ENCODE measurements at places on chromosomes 5 and 9.

- no peak for DNase-seq
Observed at GRCh38 chr9:129640086-129640870, 1.7 kb downstream of the ASB6 start.

DNA sequence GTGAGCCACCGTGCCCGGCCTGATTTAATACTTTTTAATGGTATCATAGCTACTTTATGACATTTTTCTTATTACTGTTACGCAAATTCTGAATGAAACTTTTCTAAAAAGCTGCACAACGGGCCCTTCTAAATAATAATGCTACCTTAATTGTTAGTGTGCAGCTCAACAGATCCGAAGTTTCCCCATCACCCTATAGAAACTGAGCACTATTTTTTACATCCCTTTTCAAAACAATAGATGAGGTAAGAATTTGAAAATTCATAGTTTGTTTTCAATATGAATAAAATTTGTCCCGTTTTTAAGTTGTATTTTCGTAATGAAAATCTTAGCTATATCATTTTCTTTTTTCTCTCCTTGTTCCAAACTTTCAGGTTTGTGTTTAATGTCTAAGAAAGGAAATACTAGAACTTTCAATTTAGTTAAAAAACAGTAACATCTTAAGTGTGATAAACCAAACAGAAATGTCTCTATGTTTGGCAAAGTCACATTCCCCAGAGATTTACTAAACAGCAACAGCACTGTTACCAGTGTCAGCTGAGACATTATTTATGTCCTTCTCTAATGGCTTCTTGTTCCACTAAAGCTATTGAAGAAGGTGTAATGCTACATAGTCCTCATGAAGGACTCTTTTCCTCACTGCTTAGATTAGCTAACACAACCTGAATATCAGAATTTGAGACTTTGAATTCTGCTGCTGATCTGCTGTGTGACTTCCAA lies 22.9 kb downstream of the KIF2A start:
- no peak for DNase-seq

DNA sequence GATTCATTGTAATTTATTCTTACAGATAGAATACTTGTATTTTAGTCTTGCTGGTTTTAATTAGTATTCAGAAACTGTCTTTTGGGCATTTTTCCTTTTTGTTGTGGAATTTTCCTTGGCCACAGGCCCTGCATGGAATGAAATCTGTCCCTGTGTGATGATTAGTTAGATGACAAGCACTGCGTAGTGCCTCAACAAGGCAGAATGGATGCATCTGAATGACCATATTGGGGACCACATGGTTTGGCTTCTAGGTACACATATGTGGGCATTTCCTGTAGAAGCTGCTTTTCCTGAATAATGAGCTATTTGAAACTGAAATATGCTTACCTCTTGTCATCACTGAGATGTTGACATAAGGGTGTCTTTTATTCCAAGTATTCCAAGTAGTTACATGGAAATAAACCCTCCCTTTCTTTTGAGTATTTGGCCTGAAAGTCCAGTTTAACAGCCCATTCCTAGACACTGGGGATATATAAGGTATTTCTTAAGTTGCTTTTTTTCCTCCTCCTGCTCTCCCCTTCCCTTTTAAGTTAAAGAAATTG lies 147.3 kb downstream of the YTHDC2 start:
- DNase-seq: no peak

GRCh38 chr9:120944434-120944843 lies 17.8 kb upstream of the TRAF1 start:
- no peak for DNase-seq

DNA sequence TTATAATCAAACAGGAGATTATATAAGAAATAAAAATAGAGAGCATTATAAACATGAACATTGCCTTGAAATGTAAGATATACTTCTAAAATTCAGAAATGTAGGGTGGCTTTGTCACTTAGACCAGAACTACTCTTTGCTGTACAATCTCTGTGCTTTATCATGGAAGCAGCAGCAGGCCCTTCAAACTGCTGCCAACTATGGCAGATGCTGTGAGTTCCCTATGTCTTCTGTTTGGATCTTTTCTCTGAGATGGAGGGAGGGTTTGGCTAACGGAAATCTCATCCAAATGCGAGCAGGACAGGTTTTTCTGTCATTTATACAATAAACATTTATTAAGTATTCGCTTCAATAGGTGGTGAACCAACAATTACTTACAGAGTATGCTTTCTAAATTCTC lies 34.8 kb upstream of the RICTOR start:
- DNase-seq: no peak

GRCh38 chr5:155631116-155631515 lies 617.6 kb downstream of the KIF4B start:
- no peak for DNase-seq

DNA sequence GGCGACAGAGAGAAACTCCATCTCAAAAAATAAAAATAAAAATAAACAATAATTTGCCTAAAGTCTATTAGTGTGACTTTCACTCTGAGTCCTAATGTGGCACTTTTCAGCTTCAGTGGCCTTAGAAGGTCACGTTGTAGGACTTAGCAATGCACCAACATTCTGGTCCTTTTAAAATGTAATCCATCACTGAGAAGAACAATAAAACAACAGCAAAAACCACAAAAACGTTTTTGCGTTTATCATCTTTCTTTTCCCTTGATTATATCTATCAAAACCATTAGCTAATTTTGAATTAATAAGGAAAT lies 190.1 kb upstream of the ZNF608 start:
- DNase-seq: no peak

- no peak for DNase-seq
Observed at GRCh38 chr9:78860801-78861475, 564.0 kb downstream of the PSAT1 start.

- DNase-seq: no peak
Observed at GRCh38 chr9:121105531-121105930, 30.8 kb downstream of the CNTRL start.

GRCh38 chr5:109654455-109654854 lies 35.3 kb upstream of the MAN2A1 start:
- DNase-seq: no peak

GRCh38 chr9:89601306-89601705 lies 3.5 kb upstream of the GADD45G start:
- DNase-seq: no peak

- no peak for DNase-seq
Observed at GRCh38 chr5:150731669-150732242, 27.1 kb downstream of the DCTN4 start.

GRCh38 chr5:107790671-107791070 lies 119.9 kb upstream of the EFNA5 start:
- no peak for DNase-seq

DNA sequence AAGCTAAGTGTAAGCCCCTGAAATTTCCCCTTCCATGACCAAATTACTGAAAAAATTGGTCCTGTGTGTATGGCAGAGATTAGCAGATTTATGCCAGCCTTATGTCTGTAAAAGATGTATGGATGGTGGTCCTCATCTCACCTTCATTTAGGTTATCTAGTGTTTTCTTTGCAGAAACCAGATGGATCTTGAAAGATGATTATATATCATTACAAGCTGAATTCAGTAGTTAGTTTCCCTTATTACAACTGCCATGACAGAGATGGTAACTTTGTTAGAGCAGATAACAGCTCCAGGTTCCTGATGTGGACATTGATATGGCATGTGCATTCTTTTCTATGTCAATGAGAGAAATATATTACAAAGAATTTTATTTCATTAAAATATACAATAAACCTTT lies 1403.2 kb upstream of the CDH6 start:
- no peak for DNase-seq

- DNase-seq: no peak
Observed at GRCh38 chr5:165622864-165623536, 2117.6 kb downstream of the MAT2B start.

DNA sequence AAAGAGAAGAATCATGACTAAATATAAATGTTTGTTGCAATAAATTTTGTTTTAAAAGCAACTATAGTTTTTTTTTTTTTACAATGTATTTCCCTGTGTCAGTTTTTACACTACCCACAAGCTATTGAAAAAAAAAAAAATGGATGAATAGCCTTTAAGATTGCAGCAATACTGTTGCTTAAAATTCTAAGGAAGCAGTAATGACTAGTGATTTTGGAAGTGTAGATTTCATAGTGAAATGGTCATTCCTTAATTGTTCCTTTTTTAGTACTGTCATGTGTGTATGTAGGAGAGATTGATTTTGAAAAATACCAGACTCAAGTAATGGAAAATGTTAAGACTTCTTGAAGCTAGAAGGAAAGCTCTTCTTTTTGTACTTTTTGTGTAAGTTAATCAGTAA lies 53.1 kb downstream of the NDUFS4 start:
- no peak for DNase-seq

- no peak for DNase-seq
Observed at GRCh38 chr5:14171046-14171445, 27.9 kb downstream of the TRIO start.

DNA sequence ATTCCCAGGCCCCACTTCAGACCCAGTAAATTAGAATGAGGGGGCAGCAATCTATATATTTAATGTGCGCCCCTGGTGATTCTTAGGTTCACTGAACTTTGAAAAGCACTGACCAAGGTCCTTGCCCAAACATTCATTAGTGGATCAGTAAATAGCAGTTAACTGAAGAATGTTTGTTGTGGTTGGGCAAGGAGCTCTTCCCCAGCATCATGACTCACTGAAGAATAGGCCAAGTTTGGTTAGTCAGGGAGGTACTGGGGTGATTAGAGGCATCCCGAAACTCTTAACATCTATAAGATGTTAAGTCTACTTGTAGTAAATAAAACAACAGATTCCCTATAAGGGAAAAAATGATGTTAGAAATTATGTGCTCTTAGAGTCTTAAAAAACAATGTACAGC lies 833 bp upstream of the MROH2B start:
- DNase-seq: no peak

GRCh38 chr9:76608575-76609273 lies 149.7 kb downstream of the GCNT1 start:
- DNase-seq: no peak

GRCh38 chr5:131252824-131253171 lies 11.1 kb upstream of the CDC42SE2 start:
- no peak for DNase-seq

DNA sequence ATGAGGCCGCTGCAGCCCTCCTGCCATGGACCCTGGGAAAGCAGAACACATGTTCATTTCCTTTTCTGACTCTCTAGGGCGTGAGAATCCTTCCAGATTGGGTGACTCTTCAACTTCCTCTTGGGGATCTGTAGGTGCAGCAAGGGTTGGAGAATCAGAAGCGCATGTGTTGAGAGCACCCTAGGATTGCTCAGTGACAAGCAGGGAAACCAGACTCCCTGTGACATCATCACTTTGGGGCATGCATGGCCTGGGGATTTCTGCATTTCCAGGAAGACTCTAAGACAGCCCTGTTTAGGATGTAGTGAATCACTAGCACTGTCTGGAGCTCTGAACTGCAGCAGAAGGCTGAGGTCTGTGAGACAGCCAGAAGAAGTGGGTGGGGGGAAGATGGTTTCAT lies 15.1 kb upstream of the LCP2 start:
- no peak for DNase-seq

- DNase-seq: no peak
Observed at GRCh38 chr5:126633552-126633951, 32.8 kb downstream of the PHAX start.

DNA sequence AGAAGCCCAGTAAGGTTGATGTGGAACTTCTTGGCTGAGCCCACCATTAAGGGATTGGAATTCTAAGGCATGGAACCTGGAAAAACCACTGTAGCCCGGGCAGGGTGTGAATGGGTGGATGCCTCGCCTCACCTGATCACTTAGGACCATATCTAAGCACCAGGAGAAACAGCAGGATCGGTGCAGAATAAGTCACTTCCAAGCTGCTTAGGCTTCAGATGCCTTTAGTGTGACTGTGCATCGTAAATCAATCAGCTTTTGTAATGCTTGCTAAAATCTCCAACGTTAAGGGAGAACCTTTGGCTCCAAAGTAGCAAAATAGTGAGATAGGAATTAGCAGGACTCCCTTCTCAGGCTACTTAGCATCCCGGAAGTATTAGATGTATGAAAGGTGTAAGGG lies 103.9 kb upstream of the MEGF10 start:
- DNase-seq: no peak

DNA sequence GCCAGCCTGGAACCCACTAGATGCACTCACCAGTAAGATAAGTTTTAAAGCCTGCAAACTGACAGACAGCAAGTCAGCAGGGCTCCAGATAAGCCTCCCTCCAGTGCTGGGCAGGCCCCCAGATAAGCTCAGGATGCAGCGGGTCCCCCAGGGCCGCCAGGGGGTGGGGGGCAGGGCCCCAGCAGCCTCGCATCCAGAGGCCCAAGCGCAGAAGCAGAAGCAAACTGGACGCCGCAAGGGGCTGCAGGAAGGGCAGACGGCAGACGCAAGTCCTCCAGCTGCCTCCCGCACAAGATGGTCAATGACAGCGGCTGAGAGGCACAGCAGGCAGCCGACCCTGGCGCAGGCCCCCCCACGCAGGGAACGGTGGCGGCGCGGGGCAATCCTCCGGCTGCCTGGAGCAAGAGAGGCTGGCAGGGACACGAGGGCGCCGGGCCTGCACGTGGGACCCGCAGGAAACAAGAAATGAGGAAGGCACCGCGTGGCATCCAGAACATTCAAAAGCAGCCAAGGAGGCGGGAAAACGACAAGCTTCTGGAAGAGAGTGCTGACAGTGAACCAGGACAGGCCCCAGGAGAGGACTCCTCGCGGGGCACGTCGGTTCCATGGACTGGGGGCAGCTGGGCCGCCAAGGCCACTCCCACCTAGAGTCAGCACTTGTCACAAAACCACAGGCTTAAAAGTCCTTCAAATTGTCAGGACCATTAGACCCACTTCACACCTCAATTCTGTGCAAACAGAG lies 49.8 kb downstream of the ROR2 start:
- peak; percentile 59 for DNase-seq

- DNase-seq: no peak
Observed at GRCh38 chr9:133977421-133978201, 14.5 kb downstream of the VAV2 start.

GRCh38 chr5:98503616-98504015 lies 269.8 kb upstream of the RGMB start:
- no peak for DNase-seq

DNA sequence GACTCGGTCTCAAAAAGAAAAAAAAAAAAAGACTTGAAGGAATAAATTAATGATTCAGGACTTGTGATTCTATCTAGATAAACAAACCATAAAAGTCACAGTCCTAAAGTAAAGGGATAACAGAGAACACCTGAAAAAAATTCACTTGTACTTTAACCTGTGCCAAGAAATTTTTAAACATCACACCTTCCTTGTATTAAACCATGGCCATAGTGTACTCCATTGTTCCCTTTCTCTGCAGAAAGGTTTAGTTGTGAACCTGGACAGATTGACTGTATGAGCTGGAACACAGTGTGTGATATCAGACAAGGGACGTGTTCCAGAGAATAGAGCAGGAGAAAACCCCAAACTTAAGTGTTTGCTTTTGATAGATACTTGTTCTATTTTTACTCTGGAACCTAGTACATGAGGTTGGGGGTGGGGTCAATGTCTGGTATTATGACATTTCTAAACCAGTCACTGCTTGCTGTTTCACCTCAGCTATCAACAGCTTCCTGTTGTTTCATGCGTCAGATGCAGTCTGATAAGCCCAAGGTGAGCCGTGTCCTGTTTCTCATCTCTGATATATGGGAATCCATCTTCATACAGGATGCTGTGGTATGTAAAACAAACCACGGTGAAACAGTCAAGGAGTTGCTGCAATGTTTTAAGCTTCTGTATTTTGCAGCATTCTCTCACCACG lies 62.5 kb upstream of the ITGA1 start:
- DNase-seq: peak; percentile 75
